ENCODE measurements at places on chromosomes 12 and 14.
A peak's percentile ranks its signal among the peaks of the same experiment; 100 is the strongest.

GRCh38 chr12:21169878-21170472, 39.0 kb downstream of the SLCO1B1 start:
- peak; percentile 43 for DNase-seq

DNA sequence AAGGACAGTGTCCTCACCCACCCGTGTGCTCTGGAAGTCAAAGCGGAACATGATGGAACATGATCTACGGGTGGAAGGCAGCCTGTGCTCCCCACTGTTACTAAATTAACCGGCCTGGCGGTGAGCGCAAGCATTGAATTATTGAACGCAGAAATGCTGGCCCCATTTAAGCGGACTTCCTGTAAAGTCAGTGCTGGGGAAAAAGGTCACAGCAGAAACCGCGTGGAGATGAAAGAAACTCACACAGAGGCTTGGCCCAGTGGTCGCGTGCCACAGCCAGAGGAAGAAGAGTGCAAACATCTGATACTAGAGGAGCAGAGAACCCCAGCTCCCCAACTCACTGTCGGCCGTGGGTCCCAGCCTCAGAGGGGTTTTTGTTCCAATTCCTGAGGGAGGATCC, 321.2 kb downstream of the ADGRD1 start:
- DNase-seq, result no peak

- DNase-seq, result no peak
These were observed 74.0 kb upstream of the G2E3 start for GRCh38 chr14:30484976-30485375.

DNA sequence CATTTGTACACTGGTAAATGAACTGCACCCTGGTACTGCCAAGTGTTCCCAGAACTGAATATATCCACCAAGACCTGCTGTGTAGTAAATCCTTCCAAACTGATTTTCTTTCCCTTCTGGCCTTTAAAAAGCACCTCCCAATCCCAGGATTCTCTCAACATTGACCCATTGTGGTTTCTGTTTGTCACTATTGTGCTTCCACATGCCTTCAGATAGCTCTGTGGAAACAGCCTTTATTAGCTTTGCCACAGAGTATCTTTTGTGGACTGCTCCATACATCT, 949 bp upstream of the KIF21A start:
- DNase-seq, result no peak

DNA sequence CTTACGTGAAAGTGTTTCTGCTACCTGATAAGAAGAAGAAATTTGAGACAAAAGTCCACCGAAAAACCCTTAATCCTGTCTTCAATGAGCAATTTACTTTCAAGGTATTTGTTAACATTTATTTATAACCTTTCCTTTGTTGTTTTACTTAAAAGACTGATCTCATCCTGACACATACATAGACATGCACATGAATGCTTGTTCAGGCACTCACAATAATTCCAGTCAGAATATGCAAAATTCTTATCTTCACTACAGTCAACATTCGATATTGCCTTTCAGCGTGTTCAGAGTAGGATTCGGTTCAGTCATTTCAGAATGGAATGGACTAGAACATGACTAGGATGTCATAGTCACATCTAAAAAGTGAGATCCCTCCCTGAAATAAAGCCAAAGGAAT, 394.6 kb downstream of the PAWR start:
- DNase-seq, result no peak
